Nephron progenitor cell (in vitro differentiated cells): ENCODE measurements at places on chromosomes 12 and 14.

- no peak for DNase-seq
These were observed 2.4 kb downstream of the NR4A1 start for GRCh38 chr12:52053536-52054209.

DNA sequence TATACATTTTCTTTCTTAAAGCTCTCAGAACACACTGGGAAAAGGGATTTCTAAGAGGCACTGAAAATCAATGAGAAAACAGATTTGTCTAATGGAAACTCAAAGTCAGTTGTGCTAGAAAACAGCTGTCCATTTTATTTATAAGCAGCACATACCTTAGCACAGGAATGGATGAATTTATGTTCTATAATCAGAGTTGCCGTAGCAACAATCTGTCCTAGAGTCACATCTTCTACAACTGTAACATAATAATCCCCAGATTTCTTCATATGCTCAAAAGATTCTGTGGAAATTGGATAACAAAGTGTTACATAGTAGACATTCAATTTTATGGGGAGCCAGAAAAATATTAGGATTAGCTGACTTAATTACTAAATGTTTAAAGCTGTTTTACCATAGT lies 9.8 kb downstream of the GNPNAT1 start:
- DNase-seq: no peak

- no peak for DNase-seq
These were observed 239.3 kb downstream of the RMST start for GRCh38 chr12:97701901-97702300.

DNA sequence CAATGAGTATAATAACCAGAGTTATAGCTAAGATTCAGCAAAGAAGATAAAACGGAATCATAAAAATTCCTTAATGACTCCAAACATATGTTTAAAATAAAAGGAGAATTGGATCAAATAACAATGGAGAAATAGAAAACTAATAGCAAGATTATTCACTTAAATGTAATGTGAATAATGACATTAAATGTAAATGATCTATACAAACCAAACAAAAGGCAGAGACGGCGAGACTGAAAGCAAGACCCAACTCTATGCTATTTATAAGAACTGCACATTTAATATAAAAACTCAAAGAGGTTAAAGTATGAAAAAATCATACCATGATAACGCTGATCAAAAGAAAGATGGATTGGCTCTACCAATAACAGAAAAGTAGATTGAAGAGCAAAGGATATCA lies 3.9 kb upstream of the TSHR start:
- no peak for DNase-seq

DNA sequence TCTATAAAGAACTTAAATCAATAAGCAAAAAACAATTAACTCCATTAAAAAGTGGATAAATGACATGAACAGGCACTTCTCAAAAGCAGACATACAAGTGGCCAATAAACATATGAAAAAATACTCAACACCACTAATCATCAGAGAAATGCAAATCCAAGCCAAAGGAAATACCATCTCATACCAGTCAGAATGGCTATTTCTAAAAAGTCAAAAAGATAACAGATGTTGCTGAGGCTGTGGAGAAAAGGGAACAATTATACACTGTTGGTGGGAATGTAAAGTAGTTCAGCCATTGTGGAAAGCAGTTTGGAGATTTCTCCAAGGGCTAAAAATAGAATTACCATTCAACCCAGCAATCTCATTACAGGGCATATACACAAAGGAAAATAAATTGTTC lies 234.5 kb upstream of the PLXNC1 start:
- no peak for DNase-seq

- no peak for DNase-seq
These were observed 165.9 kb downstream of the ETV6 start for GRCh38 chr12:11815397-11815796.

DNA sequence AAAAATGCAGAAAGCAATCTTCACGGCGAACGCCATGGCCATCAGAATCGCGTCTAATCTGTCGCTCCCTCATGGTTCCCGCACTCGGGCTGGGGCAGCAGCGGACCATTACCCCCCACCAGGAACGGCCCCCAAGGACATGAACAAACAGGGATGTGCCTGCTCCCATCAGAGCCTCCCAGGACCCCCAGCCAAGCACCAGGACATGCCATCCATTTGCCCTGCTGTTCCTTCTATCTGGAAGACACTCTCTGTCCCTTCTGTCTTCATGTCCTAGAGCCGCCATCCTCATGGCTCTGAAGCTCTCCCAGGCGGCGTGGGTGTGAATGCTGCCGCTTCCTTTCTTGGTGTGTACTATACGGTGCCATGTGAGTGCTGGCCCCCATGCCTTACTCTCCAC lies 371.8 kb downstream of the BCL11B start:
- DNase-seq: no peak

DNA sequence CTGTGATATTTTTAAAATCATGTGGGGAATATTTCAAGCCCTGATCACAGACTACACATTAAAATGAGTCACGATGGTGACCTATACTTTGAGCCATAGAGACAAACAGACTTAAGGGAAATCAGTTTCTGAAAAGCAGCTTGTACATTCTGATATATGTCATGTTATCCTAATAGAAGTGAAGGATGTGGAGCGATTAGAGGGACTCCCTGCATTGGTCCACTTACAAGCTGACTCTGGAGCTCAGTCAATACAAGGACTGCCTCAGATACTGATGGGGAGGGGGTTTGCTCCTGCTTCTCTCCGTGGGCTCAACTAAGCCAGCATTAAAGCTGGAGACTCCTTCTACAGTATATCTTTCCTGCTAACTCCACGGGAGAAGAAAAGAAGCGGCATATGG lies 173.5 kb downstream of the ALG10B start:
- no peak for DNase-seq

DNA sequence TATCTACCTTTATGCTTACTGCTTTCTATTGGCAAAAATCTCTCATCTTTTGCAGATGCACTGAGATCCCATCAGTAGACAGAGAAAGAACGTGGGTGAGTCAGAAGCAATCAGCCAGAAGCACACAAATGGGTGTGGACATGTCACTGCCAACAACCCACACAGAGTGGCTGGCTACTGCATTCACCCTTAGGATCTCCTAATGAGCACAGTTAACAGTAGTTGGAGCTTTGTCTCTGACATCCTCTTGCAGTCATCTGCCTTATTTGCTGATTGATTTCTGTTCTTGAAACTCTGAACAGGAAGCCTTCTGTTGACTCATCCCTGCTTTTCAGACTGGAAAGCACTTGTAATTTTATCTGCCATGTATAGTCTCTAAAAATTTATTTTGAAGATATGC lies 117.2 kb downstream of the RGS6 start:
- no peak for DNase-seq

GRCh38 chr12:130920723-130921381 lies 32.9 kb upstream of the ADGRD1 start:
- no peak for DNase-seq

DNA sequence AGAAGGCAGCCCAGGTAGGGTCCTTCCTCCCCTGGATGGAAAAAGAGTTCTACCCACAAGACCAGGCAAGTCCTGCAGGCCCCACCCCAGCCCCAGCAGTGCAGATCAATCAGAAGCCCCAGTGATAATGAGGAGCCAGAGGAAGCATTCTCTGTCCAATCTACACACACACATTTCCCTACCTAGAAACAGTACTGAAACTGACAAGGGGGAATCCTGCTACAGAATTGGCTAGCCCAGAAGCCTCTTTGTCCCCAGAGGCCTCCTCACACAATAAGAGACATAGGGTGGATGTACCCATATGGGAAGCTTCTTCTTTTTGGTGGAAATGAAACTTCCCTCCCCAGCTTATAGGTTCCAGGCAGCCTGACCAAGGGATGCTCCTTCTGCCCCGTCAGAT lies 9.9 kb downstream of the FSCB start:
- no peak for DNase-seq

- DNase-seq: no peak
These were observed 115.4 kb downstream of the PDE3A start for GRCh38 chr12:20483776-20484175.

DNA sequence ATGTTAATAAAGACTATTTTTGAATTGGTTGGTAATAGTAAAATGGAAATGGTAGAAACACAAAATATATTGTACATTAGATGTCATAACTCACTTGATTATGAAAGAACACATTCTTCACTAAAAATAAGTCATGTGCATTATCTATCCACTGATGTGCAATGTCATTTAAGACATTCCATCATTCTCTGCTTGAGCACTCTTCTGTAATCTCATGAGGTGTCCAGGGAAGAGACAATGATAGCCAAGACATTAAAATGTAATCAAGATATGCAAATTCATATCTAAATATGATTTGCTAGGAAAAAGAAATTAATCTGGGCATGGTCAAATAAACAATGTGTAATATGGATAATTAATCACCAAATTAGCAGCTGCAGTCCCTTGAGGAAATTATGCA lies 422.5 kb downstream of the BTG1 start:
- no peak for DNase-seq
